ENCODE measurements at places on chromosomes 1 and 21.

- no peak for DNase-seq
These were observed 38.4 kb upstream of the CD101 start for GRCh38 chr1:116962987-116963639.

GRCh38 chr21:20996421-20997310 lies 1.5 kb upstream of the NCAM2 start:
- no peak for DNase-seq

GRCh38 chr1:75265792-75266191 lies 131.6 kb downstream of the LHX8 start:
- no peak for DNase-seq

DNA sequence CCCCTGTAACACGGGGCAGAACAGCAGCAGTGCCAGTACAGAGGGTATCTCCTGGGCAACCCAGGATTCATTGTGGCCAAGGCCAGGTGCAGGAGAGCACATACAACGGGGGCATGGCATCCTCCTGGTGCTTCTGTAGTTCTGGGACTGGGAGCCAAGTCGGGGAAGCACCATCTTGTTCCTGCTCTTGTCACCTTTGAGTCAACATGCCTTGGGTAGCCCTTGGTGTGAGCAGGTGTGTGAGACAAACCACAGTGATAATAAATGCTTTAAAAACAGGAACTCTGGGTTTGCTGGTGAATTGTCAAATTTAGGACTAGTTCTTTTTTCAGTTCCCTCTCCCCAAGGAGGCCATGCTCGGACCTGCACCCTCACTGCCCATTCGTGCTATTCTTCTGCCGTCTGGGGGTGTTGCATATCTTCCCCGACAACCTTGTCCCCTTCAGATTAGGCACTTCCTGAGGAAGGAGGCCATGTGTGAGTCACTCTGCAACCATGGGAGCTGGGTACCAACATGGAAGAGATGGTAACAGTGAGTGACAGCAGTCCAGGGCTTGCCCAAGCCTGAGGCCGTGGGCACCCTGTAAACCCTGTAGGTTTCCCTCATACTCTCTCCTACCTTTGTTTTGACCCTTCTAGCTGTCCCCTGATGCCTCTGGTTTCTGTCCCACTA lies 150.2 kb downstream of the GRIK3 start:
- DNase-seq: no peak

GRCh38 chr1:47992720-47993415 lies 4.3 kb downstream of the TRABD2B start:
- no peak for DNase-seq

DNA sequence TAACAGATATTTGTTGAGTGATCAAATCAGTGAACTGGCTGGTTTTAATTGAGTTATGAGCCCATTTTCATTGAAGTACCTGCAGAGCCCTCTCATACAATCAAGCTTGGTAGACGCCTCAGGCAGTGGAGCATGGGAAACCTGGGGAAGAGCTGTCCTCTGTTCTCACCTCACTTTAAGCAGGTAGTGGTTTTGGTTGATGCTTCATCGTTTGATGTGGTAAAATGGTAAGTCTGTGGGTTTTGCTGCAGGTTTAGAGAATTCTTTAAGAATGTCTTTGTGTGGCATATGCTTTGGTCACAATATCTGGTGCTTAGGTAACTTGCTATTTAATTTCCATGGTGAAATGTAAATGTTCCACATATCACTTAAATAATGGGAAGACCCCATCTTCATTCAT lies 10.0 kb downstream of the LAMC1 start:
- no peak for DNase-seq

DNA sequence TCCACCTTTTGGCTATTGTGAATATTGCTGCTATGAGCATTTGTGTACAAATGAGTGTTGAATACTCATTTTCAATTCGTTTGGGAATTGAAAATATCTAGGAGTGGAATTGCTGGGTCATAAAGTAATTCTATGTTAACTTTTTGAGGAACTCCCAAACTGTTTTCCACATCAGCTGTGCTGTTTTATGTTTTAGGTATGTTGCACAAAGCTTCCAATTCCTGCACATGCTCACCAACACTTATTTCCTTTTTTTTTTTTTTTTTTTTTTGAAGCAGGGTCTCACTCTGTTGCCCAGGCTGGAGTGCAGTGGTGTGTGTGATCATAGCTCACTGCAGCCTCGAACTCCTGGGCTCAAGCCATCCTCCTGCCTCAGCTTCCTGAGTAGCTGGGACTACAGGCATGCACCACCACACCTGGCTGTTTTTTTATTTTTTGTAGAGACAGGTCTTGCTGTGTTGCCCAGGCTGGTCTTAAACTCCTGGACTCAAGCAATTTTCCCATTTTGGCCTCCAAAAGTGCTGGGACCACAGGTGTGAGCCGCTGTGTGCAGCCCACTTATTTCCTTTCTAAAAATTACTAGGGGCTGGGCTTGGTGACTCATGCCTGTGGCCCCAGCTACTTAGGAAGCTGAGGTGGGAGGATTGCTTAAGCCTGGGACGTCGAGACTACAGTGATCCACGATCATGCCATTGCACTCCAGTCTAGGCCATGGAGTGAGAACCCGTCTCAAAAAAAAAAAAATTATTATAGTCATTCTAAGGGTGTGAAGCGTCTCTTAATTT lies 33.4 kb downstream of the TMCC2 start:
- no peak for DNase-seq

- no peak for DNase-seq
These were observed 69.9 kb downstream of the TNFSF4 start for GRCh38 chr1:173137107-173137706.

GRCh38 chr1:18926315-18927081 lies 24.1 kb upstream of the ALDH4A1 start:
- DNase-seq: peak; percentile 61

DNA sequence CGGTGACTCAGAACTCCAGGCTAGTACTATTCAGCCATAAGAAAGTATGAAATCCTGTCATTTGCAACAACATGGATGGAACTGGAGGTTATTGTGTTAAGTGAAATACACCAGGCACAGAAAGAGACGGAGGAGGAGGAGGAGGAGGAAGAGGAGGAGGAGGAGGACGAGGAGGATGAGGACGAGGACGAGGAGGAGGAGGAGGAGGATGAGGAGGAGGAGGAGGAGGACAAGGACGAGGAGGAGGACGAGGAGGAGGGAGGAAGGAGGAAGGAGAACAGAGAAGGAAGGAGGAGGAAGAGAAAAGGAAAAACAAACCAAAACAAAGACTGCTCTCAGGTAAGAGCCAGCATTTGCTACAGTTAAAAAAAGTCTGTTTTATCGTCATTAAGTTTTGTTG lies 178.7 kb downstream of the NPHP4 start:
- no peak for DNase-seq

- no peak for DNase-seq
These were observed 25.0 kb downstream of the FUBP1 start for GRCh38 chr1:77953907-77954306.

- no peak for DNase-seq
These were observed 241.2 kb upstream of the ST6GALNAC5 start for GRCh38 chr1:76625886-76626678.

GRCh38 chr1:170290276-170290675 lies 144.5 kb downstream of the NTMT2 start:
- no peak for DNase-seq

DNA sequence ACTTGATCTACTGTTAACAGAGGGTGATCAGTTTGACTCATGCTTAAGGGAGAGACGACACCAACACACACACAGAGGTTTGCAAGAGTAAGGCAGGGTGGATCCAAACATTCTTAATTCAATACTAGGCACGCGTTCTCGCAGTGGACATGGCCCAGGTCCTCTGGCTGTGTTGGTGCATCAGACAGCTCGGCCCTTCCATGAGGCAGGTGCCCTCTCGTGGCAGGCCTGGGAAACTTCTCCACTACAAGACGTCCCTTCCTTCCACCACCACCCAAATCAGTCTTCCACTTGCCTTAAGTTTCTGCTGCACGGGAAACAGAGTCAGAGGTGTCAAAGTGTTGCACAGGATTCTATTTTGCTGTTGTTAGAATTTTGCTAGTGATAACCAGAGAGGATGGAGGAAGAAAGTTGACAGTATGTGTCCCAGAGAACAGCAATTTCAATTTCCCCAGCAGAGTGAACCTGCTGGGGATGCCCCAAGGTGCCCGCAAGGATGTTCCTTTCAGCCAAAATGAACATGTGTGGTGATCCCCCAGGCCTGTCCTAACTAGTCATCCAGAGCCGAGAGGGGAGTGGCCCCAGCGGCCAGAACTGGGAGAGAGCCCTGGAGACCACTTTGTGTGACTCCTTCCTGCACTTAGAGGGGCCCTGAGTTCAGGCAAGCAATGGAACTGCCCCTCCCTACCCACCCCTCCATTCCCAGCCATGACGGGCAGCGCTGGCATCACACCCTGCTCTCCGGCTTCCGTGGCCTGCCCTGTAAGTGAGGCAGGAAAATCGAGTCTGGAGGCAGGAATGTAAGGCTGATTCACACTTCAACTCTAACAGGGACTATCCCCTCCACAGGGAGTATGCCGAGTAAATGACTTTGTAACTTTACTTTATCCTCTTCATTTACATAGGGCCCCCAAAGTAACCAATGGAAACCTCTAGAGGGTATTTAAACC lies 34.8 kb downstream of the MX1 start:
- DNase-seq: peak; percentile 33

DNA sequence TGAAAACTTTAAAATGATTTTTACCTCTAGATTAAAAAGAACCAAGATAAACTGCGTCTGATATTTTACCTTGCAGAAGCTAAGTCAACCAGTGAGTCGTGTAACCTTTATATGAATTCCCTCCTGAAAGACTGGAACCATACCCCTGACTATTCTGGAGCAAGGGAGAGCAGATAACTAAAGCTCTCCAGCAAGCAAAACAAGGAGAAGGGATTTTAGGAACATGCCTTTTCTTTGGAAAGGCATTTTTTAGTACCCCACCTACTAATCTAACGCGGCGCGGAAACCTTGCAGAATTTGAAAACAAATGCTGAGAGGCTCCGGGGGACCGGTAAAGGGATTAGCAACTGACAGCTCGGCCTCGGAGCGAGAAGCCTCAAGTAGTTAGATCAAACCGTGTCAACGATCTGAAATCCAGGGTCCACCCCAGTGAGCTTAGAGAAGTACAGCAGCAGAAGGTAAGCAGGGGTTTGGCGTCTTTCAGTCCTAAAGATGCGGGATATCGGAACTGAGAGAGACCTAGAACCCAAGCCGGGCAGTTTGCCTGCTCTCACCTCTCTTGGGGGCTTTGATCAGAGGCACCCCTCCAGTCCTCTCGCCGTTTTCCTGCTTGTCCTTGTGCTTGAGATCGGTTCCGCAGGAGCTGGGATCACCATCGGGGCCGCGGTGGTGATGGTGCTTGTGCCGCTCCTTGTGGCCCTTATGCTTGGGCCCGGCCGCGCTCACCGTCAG lies 954 bp downstream of the RSBN1 start:
- peak; percentile 4 for DNase-seq

DNA sequence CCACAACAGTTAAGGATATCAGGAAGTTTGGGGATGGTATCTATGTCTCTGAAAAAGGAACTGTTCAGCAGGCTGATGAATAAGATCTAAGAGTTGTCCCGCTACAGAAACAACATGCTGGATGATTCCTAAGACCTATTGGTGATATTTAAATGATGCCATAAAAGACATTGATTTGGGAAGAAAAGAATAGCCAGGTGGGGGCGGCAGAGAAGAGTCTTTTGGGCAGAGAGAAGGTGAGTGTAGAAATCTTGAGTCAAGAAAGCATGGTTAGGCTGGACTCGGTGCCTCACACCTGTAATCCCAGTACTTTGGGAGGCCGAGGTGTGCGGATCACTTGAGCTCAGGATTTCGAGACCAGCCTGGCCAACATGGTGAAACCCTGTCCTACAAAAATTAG lies 11.8 kb upstream of the TMEM201 start:
- DNase-seq: no peak

GRCh38 chr1:40773748-40774265 lies 9.8 kb upstream of the KCNQ4 start:
- DNase-seq: no peak

- no peak for DNase-seq
These were observed 273.4 kb upstream of the BEND5 start for GRCh38 chr1:49050041-49050440.

GRCh38 chr1:18556364-18556763 lies 74.3 kb upstream of the PAX7 start:
- no peak for DNase-seq

GRCh38 chr1:57897581-57897980 lies 473.7 kb upstream of the DAB1 start:
- no peak for DNase-seq

- no peak for DNase-seq
These were observed 14.2 kb downstream of the FCGR2B start for GRCh38 chr1:161676958-161677689.

DNA sequence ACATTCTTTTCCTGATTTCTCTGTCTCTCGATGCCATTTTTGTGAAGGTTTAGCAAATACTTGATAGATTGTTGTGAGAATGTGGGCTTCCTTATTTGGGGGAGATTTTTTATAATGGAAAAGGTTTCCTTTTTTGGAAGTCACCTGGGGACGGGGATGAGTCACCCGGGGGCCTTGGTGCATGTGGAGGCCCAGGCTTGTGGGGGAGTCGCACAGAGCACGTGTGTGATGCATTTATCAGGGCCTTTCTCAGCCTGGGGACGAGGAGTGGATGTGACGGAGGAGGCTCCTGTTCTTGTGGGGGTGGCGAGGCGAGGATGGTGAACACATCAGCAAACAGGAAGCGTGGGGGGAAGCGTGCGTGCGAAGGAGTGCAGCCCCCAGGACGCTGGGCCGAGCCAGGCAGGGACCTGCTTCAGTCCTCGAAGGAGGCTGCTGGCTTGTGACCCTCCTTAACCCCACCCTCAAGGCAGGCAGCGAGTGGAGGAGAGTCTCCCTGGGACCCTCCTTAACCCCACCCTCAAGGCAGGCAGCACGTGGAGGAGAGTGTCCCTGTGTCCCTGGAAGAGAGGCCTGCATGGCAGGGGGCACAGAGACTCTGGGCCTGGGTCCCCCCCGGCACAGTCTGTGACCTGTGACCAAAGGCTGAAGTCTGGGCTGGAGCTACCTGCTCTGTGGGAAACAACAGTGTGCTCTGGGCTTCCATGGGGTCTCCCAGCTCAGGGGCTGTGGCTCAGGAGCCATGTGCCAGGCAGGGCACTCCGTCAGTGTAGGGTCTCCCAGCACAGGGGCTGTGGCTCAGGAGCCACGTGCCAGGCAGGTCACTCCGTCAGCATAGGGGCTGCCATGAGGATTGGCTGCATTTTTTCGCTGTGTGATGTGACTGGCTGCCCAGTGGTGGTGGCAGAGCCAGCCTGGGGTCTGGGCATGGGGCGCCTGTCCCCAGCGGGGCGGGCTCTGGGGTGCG lies 57.2 kb downstream of the AGPAT3 start:
- peak; percentile 53 for DNase-seq
